ENCODE measurements at places on chromosomes 11 and 22.

DNA sequence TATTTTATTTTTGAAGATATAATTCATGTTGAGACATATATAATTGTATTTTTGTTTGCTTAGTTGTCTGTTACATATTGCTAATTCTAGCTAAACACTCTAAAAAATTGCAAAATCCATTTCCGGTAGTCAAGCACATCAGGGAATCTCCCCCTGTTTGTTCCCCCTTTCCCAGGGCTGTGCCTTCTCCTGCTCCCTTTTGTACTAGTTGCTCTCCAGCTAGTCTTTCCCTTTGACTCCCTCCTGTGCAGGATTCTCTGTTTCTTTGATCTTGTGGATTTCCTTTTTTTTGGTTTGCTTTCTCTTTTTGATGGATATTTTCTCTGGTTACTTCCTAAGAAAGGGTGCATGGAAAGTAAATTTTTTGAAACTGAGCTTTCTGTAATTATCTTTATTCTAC, 188.1 kb upstream of the PLET1 start:
- no peak for DNase-seq

GRCh38 chr11:86922225-86922624, 33.0 kb downstream of the FZD4 start:
- no peak for DNase-seq

DNA sequence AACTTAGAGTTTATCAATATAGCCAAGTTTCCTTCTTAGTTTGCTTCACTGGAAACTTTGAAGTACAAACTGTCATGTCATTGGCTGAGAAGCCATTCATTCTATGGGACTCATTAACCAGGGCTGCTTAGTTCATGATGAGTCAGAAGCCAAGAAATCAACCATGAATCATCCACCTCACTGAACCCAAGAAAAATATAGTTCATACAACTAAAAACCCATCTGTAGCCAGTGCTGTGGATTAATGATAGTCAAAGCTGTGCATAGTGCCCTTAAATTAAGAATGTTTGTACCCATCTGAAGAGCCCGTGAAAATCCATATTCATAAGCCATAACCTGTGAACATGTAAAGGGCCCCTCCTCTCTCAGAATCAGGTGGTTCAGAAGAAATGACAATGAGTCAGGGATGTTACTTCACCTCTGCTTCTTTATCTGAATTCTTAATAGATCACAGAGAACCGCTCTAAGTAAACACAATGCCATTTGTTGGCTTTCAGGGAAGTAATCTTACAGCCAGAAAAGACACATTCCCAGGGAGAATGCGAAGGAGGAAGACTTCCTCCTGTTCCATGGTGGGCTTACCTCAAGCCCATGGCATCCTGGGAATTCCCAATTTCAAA, 25.4 kb downstream of the MMP20 start:
- DNase-seq: no peak

DNA sequence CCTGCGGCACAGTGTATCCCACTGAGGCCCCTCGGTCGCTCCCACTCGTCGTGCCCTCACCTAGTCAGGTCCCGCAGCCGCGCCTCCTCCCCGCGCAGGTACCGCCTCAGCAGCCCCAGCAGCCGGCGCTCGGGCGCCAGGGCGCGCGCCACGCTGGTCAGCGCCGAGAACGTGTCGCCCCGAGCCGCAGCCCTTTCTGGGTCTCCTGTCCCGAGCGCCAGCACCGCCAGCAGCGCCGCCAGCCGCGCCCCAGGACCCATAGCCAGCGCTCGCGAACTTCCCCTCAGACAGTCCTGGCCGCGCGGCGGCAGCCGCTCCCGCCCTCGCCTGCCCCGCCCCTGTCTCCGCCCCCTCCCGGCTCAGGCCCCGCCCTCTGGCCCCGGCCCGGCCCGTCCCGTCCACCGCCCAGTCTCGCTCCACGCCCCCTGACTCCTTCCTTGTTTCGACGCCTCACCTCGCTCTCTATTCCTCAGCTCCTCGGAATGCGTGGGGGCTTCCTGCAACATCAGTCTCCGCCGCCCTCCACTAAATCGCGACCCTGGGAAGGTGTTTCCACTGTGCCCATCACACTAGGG, at the start of gene P4HA3:
TSS of gene P4HA3 (minus strand) at position 289 of the 575 bp plus-strand sequence. CDS start at position 260, 29 bp downstream.
- DNase-seq: peak; percentile 13

DNA sequence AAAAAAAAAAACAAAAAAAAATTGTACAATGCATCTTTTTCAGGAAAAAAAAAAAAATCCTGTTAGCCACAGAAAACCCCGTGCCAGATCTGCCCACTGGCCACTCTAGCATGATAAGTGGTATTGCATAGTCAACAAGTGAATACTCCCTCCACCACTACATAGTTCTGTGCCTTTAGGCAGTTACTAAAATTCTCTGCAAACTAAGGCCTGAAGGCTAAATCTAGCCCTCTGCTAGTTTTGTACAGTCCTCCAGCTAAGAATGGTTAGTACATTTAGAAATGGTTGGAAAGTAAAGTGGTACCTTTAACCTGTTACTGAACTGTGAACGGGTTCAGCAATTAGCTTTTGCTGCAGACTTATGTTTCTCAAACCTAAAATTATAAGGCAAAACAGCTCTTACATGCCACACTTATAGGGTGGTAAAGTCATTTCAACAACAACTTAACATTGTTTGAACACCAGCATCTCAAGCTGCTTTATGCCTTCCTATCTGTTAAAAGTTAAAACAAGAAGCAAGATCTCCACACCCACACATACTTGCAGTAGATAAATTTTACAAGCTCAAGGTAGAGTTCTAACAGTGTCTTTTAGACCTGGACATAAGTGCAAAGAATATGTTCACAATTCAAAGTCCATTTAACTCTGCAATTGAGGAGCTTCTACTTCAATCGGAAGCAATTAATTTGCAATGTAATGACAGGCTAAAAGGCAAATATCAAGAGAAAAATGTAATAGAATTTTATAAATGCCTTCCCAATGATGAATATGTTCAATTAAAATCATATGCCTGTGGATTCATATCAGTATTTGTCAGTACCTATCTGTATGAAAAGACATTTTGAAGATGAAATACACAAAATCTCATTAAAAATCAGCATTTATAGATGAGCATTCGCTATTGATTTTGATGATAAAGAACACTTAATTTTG, 7.3 kb downstream of the C11orf71 start:
- no peak for DNase-seq

- DNase-seq: no peak
Measured at GRCh38 chr22:20033045-20033706, 12.3 kb downstream of the TANGO2 start.

- no peak for DNase-seq
Measured at GRCh38 chr11:9633679-9634078, 30.2 kb upstream of the SWAP70 start.

DNA sequence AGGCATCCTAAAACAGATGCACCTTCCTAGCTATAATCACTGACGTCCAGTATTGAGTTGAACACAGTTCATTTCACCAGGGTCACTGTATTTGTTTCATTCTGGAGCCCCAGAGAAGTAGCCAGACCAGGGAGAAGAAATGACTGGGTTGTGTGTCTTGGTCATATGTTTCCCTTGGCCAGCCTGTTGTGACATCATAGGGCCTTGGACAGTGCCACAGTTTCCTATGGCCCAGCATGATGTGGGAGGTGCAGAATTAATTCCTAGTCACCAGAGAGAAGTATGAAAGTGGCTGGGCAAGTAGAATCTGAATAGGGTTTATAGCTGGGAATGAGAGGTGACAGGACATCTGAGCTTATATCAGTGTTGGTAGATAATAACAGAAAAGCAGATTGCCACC, 84.0 kb upstream of the ZBED5 start:
- DNase-seq: no peak

DNA sequence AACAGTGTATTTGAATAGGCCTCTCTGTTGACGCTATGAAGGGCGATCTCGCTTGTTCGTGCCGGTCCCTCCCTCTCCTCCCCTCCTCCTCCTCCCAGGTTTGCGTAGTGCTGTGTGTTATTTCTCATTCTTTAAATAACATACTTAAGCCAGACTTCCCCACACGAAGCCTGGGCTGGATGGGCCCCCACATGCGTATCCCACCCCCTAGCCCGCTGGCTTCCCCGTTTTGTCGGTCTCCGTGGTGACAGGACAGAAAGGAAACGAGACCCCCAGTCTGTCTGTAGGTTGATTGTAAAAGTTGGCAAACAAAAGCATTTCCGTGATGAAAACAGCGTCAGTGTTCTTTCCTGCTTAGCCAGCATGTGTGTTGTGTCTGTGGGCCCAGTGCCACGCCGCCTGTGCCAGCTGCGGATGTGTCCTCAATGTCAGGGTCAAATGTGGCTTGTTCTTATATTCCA, 27.3 kb downstream of the FAM118A start:
- DNase-seq: no peak

DNA sequence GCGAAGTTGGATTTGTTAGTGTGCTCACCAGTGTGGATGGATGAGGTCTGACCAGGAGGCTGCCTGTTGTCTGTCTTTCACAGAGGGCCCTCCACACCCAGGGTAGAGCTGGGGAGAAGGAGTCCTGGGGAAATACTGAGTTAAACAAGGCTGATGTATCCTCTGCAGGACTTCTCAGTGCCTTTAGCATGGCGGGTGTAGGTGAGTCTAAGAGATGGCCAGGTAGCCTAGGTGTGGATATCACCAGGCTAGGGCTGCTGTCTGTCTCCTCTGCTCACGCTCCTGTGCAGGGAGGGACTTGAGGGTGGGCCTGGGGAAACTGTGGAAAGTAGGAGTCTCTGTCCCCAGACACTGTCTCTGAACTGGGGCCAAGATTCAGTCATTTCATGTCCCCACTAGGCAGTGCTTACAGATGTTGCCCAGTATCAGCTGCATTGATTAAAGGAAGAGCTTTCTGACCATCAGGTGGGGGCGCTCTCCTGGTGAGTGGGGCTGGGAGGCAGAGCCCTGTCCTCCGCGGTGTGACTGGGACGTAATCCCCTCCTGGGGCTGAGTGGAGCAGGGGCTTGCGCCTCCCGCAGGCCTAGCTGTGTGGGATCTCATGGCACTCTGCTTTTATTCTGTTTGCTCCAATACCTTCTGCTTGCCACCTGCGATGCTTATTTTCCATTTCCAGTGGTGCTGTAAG, 35.5 kb upstream of the CCDC188 start:
- no peak for DNase-seq

GRCh38 chr22:33652615-33653014, 267.7 kb downstream of the LARGE1 start:
- no peak for DNase-seq

DNA sequence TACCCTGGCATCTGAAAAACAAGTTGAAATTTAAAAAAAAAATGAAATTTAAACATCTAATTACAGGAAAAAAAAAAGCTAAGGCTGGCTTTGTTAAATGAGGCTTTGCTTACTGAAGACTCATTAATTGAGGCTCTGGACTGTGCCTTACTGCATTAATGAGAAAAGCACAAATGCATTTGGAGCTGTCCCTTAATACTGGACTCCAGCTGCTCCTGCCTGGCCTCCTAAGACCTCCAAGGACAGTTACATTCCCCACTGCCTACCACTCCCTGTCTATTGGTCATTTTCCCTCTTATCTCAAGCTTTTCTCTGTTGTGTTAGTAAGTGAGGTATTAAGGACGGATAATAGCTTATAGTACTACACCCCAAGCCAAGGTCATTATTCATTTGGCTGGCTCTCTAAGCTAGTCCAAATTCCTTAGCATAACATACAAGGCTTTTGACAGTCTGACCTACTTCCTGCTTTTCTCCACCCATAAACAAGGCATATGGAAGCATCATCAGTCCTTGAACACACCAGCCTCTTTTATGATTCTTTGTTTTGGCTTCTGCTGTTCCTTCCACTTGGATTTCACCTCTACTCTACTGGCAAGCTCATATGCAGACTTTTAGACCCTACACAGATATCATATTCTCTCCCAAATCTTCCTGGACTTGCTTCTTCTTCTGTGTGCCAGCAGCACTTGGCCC, 62.5 kb downstream of the USP35 start:
- DNase-seq: no peak

DNA sequence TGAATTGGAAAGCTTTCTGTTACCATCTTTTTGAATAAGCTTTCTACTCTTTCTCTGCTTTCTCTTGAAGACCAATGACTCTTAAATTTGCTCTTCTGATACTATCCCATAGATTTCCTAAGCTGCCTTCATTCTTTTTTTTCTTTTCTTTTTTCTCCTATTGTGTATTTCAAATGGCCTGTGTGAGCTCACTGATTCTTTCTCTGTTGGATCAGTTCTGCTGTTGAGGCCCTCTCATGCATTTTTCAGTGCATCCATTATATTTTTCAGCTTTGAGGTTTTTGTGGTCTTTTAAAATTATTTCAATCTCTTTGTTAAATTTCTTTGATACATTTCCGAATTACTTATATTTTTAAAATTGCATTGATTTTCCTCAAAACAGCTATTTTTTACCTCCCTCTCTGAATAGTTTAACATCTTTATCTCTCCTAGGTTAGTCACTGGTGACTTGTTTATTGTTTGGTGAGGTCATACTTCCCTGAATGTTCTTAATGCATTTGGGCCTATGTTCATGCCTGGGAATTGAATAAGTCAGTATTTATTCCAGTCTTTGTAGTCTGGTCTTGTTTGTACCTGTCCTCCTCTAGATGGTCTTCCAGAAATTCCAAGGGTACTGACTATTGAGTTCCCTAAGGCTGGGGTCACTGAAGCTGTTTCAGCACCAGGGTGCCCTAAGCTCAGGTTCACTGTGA, 110.6 kb upstream of the SERPIND1 start:
- DNase-seq: no peak

- DNase-seq: no peak
Measured at GRCh38 chr22:22838148-22838786, 49.3 kb upstream of the IGLL5 start.
